ENCODE measurements at places on chromosomes 3 and 15.

DNA sequence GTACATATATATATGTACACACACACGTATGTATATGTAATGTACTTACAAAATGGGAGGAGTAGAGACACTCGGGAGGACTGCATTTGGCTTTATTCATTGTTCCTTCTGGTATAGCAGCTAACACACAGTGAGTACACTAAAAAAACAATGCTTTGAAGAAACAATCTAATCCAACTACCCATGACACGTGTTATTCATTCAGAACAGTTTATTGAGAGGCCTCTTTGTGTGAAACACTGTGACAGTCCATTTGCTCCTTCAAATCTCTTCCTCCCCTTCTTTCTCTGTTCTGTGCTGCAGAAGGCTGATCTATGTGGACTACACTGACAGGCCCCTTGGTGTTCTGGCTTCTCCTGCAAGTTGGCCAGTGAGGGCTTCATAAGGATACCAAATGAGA is 1075.9 kb upstream of the CFAP20DC start:
- DNase-seq: no peak

GRCh38 chr15:26504009-26504408 is 268.9 kb downstream of the GABRB3 start:
- DNase-seq: no peak

- DNase-seq: no peak
Observed at GRCh38 chr3:56154297-56154696, 314.0 kb downstream of the ERC2 start.

- DNase-seq: no peak
Observed at GRCh38 chr3:124174476-124174875, 182.6 kb upstream of the ROPN1 start.

- no peak for DNase-seq
Observed at GRCh38 chr3:156599089-156599874, 44.4 kb upstream of the SSR3 start.

DNA sequence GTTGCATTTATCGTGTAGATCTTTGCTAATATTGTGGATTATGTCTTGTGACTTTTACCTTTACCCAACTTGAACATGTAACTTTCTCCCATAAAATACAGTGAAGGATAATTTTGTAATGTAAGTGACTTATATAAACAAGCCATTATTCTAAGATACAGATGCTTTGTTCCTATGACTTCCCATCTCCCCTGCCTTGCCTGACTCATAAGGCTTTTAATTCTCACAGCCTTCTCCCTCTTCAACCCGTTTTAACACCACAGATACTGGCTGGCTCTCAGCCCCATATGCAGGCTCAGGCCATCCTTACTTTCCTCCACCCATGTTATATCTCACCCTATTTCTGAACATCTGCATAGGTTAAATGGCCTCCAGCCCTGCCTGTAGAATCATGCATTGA is 4.1 kb downstream of the CCNDBP1 start:
- DNase-seq: no peak

GRCh38 chr3:150220041-150220440 is 188.1 kb upstream of the TSC22D2 start:
- DNase-seq: no peak
